ENCODE measurements at places on chromosomes 1 and 21.
A peak's percentile ranks its signal among the peaks of the same experiment; 100 is the strongest.

DNA sequence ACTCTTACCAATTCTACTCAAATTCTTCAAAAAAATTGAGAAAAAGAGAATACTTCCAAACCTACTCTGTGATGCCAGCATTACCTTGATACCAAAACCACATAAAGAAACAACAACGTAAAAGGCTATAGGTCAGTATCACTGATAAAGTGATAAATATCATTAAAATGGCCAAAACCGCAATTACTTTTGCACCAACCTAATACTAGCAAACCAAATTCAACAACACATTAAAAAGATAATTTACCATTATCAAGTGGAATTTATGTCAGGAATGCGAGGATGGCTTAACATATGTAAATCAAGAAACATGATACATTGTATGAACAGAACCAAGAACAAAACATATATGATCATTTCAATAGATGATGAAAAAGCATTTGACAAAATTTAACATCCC, 7.0 kb downstream of the SPAG17 start:
- no peak for DNase-seq

DNA sequence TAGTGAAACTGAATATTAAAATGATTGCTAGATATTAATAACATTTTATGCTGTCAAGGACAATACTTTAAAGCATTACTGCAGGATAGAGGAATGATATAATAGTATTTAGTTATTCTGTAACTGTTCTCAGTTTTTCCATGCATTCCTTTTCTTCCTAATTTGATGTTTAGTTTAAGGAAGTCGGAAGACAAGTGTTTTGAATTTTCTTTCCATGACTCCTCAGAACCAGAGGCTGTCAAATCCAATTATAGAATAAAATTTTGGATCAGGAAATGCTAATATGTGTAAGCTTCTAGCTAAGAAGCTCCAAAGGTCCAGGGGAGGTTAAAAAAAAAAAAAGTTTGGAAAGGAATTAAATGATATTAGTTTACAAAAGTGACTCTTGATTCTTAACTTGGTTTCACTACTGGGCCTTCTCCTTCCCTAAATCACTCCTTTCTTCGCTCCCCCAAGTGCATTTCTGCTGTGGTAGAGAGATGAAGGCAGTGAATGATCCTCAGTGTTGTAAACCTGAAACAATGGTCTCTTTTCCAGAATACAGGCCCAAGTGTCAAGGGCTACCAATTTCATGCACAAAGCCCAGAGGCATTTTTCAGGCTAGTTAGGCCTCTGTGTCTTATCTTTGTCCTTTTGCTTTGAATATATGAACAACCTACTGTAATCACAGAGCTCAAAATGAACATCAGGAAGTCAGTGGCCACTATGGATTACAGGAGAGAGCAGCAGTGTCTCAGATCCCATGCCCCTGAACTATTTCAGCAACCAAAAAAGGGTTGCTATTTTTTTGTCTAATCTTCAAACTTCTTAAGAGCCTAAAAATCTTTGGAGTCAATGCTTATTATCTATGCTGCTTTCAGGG, 6.2 kb downstream of the ADSS2 start:
- no peak for DNase-seq

GRCh38 chr21:44067011-44067839, 40.0 kb upstream of the PWP2 start:
- DNase-seq: peak; percentile 17

DNA sequence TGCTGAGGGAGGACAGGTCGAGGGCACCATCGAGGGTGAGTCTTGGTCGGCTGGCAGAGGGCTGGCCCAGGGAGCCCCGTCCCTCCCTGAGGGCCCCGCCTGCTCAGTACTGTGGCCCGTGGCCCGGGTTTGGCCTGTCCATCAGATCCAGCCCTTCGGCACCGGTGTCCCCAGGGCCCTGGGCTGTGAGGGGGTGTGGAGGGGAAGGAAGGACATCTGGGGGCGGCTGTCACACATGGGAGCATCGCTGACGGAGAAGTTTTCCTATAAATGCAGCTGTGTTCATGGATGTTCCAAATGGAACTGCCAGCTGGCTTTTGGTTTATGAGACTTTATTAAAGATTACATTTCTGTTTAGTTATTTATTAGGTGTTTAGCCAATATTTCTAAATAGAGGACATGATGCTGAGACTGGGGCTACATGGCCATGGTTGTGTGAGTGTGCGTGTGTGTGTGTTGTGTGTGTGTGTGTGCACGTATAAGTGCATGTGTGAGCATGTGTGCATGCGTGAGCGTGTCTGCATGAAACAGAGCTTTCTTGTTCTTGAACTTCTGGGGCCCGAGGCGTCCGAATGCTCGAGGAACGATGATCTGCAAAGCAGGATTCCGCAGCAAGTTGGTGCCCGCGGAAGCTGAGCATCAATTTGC, 54.3 kb downstream of the SLX9 start:
- no peak for DNase-seq

DNA sequence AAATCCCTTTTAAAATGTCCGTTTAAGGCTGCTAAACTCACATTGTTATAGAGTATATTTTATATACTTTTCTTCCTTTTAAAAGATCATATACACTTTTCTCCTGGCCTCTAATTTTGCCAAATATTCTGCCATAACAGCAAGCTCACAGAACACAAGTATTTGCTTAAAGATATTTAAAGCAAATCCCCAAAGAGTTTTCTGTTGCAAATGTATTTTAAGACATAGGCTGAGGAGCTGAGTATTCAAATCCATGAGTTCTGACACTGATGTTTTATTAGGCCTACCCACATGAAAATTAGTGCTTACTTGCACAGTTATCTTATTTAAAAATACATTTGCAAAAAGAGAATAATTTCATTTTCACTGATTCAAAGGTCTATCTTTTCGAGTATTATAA, 1.7 kb upstream of the PTPRC start:
- DNase-seq: no peak

GRCh38 chr21:25296252-25296651, 311.0 kb downstream of the MRPL39 start:
- DNase-seq: no peak

DNA sequence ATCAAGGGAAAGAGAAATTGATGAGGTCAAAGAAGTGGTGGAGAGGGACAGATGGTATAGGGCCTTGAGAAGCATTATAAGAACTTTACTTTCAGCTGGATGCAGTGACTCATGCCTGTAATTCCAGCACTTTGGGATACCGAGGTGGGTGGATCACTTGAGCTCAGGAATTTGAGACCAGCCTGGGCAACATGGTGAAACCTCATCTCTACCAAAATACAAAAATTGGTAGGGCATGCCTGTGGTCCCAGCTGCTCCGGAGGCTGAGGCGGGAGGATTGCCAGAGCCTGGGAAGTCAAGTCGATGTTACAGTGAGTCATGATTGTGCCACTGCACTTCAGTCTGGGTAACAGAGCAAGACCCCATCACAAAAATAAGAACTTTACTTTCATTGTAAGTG, 5.7 kb downstream of the TMEM50A start:
- no peak for DNase-seq

DNA sequence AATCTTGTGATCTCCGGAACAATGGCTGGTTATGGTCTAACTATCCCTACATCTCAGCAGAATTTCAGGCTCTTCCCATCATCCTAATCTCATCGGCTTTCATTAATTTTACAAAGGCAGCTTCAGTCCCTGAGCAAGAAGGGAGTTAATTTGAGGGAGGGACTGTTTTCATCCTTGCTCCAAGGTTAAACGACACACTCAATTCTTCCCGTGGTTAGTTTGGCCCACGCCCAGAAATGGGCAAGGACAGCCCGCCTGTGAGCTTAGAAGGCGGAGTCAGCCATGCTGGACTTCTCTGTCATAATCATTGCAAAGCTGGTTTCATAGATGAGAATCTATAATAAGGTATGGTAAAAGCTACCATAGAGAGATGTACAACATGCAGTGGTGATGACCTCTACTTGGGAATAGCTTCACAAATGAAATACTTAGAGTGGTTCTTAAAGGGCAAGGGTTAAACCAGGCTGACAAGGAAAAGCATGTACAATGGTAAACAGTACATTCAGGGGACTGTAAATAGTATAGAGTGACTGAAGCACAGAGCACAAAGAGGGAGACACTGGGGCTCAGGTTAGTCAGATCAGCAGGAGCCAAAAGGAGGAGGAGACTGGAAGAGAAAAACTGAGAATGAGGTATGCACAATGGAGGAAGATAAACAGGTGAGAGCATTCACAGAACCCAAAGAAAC, 108.8 kb downstream of the SMYD3 start:
- DNase-seq: no peak

DNA sequence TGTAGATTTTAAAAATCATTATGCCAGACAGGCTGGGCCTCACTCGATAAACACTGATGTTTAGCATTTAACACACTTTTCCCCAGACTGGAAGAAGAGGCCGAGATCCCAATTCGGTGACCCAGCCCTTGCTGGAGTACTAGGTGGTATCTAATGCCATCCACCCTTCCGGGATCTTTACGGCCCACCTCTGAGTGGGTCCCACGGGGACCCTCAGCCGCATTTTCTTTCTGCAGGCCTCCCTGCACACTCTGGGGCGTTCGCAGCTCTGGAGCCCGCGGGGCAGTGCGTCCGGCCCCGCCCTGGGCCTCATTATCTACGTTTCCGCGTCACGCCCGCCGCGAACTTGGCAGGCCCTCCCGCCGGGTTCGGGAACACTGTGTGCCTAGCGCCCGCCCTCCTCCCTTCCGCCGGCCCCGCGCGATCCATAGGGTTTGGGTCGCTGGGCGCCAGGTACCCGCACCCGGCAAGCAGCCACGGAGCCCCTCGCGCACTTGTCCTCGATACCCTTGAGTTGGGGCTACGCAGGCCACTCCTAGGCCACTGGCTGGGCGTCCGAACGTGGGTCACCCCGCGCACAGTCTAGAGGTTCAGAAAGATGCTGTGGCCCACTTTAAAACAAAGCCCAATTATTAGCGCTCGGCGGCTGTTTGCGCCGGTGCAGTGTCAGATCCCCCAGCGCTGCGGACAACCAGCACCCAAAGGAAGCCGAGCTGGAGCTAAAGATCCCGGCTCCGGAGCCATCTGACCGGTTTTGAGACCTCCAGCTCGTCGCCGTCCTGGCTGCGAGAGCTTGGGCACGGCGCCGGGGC, 950 bp upstream of the EVA1C start:
- peak; percentile 82 for DNase-seq

GRCh38 chr1:26831546-26832248, 5.2 kb downstream of the ZDHHC18 start:
- no peak for DNase-seq

DNA sequence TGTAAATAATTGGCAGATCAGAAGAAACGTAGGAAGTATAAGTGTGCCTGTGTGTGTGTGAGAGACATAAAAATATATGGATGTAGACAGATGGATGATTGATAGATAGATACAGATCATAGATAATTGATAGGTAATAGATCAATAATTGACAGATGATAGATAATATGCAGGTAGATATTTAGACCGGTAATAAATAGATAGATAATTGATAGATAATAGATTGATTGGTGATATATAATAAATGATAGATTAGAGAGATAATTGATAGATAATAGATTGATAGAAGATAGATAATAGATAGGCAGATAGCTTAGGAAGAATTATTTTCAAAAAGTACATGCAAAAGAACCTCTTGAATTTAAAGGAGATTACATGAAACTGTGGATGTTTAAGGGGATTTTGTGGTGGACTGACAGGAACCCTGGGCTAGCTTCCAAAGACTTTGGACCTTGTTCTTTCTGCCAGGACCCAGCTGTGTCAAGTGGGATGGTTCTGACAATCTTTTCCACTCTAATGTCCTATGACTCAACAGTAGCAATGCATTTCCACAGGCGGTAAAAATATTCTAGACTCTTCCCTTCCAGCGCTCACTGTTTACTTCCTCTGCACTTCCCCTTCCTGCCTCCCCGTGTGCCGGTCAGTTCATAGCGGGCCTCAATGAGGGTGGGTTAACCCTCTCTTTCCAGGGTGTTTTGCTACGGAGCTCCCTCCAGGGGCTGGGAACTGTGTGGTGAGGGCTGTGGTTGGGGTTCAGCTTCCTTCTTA, 39.4 kb downstream of the KCNJ15 start:
- DNase-seq: no peak

- no peak for DNase-seq
Observed at GRCh38 chr1:198845851-198846250, 207.0 kb downstream of the PTPRC start.

DNA sequence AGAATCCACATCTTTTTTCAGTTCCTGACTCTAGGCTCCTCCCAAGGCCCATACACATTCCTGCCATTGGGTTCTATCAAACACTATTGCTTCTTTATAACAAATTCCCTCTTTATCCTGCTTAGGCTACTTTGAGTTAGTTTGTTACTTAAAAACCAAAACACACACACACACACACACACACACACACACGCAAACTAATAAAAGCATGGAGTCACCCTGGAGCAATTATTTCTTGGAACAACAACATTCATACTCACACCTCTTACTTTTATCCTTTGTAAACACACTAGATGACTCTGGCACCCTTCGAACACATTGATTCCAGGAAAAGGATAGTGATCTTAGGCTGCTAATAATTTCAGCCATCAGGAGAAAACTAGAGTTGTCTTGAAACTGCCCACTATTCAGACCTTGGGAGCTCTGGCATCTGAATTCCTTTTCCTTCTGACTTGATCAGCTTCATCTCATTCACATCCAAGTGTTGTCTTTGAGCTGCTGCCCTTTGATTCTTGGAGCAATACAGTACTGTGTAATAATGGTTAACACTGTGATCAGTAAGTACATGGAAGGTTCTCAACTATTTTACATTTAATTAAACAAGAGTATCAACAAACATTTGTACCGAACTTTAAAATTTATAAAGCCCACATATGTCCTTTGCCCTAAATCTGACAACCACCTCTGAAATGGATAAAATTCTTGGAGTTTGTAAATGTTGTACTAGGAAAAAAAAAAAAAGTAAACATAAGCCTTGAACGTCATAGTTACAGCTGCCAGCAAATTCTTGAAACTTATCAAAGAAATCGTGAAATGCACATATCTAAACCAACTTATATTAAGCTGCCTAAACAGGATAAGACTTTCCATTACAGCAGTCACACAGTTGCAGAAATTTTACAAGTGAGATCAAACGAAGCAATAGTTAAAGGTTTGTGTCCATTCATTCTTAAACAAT, 2.8 kb upstream of the SEC22B start:
- no peak for DNase-seq

GRCh38 chr1:147062956-147063355, 109.3 kb downstream of the PRKAB2 start:
- DNase-seq: no peak

- no peak for DNase-seq
Observed at GRCh38 chr1:119159111-119159510, 18.7 kb upstream of the WARS2 start.

- DNase-seq: no peak
Observed at GRCh38 chr1:31036749-31037500, 28.6 kb downstream of the PUM1 start.

DNA sequence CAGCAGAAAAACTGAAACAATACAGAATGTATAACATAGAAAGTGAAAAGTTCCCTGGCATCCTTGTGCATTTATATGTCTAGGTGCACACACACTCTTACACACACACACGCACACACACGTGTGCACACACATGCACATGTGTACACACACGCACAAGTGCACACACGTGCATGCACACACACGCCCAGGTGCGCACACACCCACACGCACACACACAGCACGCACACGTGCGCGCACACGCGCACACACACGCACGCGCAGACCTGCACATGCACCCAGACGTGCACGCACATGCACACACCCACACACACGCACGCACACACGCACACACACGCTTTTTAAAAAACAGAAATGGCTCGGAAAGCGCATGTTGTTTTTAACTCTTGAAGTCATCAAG, 86.5 kb downstream of the NUF2 start:
- no peak for DNase-seq

- no peak for DNase-seq
Observed at GRCh38 chr1:108503062-108503733, 53.1 kb downstream of the NBPF6 start.

- DNase-seq: no peak
Observed at GRCh38 chr1:85584264-85584781, 3.8 kb downstream of the CCN1 start.
